ENCODE measurements at places on chromosomes 3 and 15.

- no peak for DNase-seq
Observed at GRCh38 chr3:194967151-194968117, 281.8 kb downstream of the FAM43A start.

GRCh38 chr15:95162531-95162930 lies 931.2 kb downstream of the MCTP2 start:
- no peak for DNase-seq

DNA sequence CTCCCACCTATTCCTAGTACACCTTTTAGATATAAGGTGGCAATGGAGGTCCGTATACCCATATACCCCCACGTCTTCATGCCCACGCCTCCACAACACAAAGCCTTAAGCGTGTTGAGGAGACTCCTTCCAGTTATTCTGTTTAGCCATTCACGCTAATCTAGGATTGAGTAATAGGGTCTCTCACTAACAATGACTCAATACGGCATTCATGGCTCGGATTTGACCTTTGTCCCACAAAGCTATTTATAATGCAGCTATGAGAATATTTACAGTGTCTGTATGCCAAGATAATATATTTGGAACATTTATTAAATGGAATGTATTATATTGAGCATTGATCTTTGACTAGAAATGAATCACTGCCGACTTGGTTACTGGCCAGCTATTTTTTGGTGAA lies 215.8 kb downstream of the KCNH8 start:
- DNase-seq: no peak

DNA sequence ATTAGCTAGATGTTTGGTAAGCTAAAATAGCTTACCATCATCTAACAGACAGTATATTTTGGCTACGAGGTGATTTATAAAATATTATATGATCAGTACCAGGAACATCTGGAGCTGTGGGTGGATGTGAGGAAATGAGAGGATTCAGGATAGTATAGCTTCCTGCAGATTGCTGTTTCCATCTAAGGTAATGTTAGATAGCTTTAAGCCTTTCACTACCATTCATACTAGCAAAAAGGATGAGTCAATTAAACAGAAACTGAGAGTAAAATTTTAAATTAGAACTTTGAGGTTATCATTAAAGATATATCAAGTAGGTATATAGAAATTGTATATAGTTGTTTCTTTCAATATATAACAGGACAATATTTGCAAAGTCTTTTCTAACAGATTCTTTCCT lies 8.0 kb downstream of the ZBTB20 start:
- no peak for DNase-seq

DNA sequence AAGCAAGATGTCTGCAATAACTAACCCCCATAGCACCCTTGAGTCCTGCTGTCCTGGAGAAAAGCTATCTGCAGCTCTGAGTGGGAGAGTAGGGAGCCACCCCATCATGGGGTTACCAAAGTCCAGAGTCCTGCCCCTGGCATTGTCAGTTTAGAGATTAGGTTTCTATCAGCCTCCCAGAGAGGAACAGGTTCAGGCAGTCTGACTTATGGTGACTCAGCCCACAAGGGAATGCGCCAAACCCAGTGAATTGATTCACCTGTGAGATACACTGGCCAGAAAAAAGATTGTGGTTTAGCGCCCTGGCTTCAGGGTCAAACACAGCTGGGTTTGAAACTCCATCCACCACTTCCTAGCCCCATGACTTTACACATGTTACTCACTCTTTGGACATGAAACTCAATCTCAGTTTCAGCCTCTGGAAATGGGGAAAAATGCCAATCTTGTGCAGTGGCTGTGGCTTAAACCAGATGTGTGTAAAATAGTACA lies 263.6 kb upstream of the HES1 start:
- DNase-seq: no peak

Data from neuronal stem cell (in vitro differentiated cells).